Caco-2 (cell line): ENCODE measurements at places on chromosomes 13 and 19.
A peak's percentile ranks its signal among the peaks of the same experiment; 100 is the strongest.

DNA sequence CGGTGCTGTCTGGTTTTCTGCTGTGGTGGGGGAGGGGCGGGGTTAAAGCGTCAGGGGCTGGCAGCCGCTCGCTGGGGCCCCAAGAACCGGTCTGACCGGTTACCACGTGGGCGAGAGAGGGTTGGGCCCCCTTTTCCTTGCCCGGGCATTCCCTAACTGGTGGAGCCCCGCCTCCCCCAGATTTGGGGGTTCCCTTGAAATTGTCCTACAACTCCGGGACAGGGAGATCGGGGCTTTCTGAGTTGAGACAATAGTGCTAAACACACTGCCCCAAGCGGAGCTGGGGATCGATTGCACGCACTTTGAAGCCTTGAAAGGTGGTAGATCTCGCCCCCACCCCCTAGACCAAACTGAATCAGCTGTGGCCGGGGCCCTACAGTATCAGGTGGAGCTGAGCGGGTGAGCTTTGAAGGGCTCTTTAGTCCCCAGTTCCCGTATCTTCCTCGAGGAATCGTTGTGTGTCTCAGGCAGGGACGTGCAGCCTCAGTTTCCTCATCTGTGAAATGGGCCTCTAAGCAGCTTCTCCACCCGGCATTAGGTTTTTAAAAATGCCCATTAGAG, 4.8 kb downstream of the IER2 start:
- DNase-seq = peak; percentile 92

- DNase-seq = no peak
These were observed 27.6 kb downstream of the SLAIN1 start for GRCh38 chr13:77725071-77725470.

GRCh38 chr13:88144580-88144979, 473.4 kb downstream of the SLITRK5 start:
- DNase-seq = no peak

GRCh38 chr13:52361225-52361624, 44.7 kb downstream of the THSD1 start:
- DNase-seq = no peak

DNA sequence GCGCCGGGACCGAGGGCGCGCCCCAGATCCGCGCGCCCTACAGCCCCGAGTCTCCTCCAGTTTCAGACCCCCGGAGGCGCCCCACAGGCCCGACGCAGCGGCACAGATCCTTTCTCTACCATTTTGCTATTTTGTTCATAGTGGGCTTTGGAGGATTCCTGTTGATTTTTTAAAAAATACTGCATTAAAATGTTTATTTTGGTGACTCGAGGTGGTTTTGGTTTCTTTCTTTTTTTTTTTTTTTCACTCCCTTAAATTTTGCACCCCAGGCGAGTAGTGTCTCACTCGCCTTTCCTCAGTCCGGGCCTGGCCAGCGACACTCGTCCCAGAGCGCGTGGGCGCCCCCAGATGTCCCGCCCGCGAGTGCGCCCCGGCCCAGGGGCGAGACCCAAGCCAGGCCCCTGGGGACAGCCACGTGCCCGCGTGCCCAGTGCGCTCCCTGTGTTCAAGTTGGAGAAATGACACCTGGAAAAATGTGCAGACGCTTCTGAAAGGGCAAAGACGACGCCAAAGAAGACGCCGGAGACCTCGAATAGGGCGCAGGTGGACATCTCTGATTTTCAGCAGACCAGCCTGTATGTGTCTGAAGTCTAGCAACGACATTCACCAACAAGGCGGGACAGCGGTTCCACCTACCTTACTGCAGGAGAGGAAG, 471 bp upstream of the INSR start:
- DNase-seq = peak; percentile 81

- DNase-seq = no peak
These were observed 1242.2 kb upstream of the MIR17HG start for GRCh38 chr13:90105276-90105675.

GRCh38 chr19:35755550-35756376, 1.1 kb downstream of the HSPB6 start:
- no peak for DNase-seq

GRCh38 chr19:18417250-18418028, 1.8 kb upstream of the SSBP4 start:
- peak; percentile 86 for DNase-seq

- peak; percentile 68 for DNase-seq
These were observed 2.6 kb upstream of the MCEMP1 start for GRCh38 chr19:7674010-7675005.

DNA sequence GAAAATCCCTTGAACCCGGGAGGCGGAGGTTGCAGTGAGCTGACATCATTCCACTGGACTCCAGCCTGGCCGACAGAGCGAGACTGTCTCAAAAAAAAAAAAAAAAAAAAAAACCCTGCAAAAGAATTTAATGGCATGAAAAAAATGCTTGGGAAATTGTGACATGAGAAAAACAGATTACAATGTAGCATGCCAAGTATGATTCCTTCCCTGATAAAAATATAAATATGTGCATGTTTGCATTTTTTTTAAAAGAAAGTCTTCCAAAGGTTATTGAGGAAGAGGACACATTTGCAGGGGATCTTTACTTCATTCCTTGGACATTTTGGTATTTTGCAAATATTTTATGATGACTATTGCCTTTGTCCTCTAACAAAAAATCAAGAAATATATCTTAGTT, 14.5 kb upstream of the ZBTB32 start:
- DNase-seq = no peak

DNA sequence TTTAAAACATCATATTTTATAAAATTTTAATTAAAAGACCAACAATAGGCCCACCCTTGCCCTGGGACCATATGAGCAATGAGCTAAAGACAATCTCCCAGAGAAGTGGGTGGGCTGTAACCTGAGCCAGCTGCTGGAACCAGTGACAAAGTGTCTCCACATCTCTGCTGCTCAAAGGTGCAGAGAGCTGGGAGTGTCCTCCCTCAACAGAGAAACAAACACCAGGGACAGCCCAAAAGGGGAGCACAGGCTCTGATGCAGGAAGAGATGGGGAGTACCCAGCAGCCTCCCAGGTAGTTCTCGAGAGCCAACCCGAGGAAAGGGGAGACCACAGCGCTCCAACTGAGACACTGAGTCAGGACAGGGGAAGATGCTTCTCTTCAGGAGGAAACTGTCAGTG, 39.1 kb downstream of the DOCK9 start:
- no peak for DNase-seq

GRCh38 chr19:51524666-51525264, 6.7 kb downstream of the SIGLEC6 start:
- DNase-seq = no peak

- DNase-seq = no peak
These were observed 679 bp upstream of the CDADC1 start for GRCh38 chr13:49246850-49247642.

GRCh38 chr13:63435667-63436324, 2020.1 kb upstream of the PCDH20 start:
- DNase-seq = no peak

DNA sequence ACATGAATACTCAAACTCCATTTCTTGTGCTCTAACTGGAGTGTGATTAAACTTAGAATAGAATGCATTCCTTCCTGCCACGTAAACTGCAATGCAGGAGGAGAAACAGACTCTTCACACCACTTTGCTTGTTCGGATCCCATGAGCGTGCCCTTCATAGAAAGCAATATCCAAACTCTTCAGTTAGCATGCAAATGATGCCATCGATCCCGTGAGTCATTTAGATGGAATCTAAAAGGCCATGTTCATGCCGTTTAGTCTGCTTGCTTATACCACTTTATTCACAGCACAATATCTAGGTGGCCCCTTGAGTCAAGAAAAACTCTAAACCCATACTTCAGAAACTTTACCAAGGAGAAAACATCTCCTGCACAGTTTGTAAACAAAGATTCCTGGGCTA, 225.8 kb downstream of the OXGR1 start:
- no peak for DNase-seq

- DNase-seq = no peak
These were observed 170.9 kb downstream of the LACC1 start for GRCh38 chr13:44050450-44051063.

DNA sequence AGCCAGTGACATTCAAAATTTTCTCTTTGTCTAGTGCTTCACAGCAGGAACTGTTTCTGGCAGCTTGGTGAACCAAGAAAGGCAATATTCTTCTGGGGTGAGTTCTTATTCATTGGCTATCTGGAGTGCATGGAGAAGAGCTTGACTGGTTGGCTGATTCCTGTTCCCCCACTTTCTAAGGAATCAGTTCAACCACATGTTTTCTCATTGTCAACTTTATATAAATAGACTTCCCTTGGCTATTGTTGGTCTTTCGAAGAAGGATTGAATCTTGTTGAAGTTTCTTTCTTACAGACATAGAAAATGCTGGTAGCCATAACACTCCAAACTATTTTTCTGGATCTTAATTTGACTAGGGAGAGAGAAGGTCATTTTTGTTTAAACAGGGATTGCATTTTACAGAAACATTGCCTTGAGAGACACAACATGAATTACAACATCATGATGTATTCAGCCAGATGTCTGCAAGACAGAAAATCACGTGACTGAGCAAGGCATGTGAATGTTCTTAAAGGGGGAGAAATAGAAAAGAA, 85.2 kb downstream of the EDNRB start:
- no peak for DNase-seq

DNA sequence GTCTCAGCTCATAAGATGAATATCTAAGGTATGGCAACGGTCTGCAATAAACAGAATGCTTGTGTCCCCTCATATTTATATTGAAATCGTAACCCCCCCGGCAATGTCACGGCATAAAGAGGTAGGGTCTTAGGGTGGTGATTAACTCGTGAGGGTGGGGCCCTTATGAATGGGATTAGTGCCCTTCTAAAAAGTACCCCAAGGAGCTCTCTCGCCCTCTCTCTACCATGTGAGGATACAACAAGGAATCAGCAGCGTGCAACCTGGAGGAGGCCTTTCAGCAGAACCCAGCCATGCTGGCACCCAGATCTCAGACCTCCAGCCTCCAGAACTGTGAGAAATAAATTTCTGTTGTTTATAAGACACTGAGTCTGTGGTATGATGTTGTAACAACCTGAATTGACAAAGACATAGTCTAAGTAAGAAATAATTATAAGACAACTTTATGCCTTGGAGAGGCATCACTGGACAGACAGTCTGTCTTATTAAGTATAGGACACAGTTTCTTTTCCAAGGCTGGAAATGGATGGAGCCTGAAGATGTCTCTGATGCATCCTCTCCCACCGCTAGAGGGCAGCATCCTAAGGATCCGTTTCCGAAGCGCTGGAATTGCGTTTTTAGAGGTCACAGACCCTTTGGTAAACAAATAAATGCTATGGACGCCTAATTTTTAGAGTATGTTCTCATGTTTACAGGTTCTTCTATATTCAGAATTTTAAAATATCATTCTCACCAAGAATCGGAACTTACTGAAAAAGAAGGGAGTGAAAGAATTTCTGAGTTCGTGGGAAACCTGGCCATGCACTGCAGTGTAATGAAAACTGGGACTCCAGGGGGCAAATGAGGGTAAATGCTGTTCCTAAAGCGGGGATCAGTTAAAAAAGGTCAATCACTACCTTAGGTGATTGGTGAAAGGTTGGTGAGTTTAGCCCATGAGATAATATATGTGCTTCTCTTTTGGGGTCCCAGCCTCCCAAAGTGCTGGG, 13.3 kb upstream of the LEUTX start:
- peak; percentile 59 for DNase-seq

- DNase-seq = no peak
These were observed 7.6 kb downstream of the EFNB2 start for GRCh38 chr13:106527826-106528225.

- no peak for DNase-seq
These were observed 491.0 kb downstream of the FGF9 start for GRCh38 chr13:22161871-22162270.

DNA sequence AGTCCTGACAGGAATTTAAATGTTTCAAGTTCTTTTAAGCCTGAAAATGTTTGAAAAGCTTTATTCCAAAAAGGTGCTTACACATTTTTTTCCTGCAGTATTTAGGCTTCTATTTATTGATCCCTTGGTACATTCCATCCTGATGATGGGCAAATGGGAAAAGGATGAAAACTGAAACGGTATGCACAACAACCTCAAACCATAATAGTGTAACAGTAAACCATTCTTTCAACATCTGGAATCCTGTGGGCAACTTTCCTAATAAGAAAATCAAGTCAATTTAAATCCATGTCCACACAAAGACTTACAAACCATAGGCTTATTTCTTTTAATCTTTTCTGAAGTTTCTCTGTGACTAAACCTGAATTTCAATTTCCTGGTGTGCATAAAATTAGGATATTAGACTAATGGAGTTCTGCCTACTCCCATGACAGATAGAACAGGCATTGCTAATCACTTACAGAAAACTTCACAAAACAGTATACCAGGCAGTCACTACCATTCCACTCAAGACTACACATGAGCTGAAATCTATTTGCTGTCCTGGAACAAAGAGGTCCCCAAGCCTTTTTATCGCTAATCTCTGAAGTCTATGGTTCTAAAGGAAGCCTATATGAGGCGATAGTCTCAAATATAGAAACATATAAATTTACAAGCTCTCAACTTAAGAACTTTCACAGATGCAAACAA, 103.3 kb downstream of the DLEU7 start:
- DNase-seq = no peak

DNA sequence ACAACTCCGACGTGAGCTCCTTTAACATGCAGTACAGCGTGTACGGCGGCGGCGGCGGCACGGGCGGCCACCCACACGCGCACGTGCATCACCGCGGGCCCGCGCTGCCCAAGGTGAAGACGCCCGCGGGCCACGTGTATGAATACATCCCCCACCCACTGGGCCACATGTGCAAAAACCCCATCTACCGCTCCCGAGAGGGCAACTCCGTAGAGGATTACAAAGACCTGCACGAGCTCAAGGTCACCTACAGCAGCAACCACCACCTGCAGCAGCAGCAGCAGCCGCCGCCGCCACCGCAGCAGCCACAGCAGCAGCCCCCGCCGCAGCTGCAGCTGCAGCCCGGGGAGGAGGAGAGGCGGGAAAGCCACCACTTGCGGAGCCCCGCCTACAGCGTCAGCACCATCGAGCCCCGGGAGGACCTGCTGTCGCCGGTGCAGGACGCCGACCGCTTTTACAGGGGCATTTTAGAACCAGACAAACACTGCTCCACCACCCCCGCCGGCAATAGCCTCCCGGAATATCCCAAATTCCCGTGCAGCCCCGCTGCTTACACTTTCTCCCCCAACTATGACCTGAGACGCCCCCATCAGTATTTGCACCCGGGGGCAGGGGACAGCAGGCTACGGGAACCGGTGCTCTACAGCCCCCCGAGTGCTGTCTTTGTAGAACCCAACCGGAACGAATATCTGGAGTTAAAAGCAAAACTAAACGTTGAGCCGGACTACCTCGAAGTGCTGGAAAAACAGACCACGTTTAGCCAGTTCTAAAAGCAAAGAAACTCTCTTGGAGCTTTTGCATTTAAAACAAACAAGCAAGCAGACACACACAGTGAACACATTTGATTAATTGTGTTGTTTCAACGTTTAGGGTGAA, 6.6 kb downstream of the SLITRK5 start:
- DNase-seq = no peak

- DNase-seq = no peak
These were observed 32.3 kb downstream of the CEBPG start for GRCh38 chr19:33405553-33406461.

- DNase-seq = no peak
These were observed 68.6 kb upstream of the IPO5 start for GRCh38 chr13:97884707-97885468.
